ENCODE measurements at places on chromosomes 4 and X.

GRCh38 chr4:7632971-7633370 is 198.2 kb upstream of the PSAPL1 start:
- DNase-seq, result no peak

- peak; percentile 85 for DNase-seq
These were observed 21.2 kb upstream of the SLC25A31 start for GRCh38 chr4:127708985-127709384.

DNA sequence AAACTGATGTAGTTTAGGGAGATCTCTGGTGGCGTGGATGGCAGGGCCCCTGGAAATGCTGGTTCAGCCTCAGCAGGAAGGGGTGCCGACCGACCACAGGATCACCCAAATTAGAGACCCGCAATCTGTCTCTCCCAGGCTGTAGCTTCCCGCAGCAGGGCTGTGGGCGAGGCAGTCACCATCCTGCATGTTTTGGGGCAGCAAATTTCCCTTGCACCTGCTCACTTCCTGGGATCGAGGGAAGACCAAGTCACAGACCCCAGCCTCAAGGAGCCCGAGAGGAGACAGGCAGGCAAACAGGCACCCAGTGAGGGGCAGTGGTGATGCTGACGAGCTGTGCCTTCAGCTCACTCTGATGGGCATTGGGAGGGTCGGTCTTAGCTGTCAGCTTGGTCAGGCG is 21.2 kb upstream of the GPR78 start:
- DNase-seq, result no peak

DNA sequence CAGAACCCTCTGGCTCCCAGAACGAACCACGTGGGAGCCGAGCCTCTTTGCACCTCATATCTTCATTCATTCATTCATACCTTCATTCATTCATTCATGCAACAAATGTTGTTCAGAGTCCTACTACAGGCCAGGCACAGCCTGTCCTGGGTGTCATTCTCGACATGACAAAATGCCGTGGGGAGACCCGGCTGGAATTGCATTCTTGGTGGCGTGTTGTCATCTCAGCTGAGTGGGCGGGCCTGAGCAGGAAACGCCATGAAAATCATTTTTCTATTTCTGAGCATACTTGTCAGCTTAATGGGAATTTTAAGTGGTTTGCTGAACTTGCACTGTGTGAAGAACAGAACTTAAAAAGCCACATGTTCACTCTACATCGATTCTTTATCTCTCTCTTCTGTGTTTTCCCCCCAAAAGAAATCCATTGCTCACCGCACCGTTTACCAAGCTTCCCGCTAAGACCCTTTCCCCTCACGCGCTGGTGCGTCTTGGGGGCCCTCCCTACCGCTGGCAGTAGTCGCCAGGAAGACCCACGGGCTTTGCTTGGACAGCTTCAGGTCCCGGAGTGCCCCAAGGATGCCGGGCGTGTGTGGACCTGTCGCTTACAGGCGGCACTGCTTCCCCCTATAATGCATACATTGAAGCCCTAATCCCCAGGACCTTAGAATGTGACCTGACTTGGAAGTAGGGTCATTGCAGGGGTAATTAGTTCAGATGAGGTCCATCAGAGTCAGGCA is 41.6 kb upstream of the HMX1 start:
- DNase-seq, result no peak

DNA sequence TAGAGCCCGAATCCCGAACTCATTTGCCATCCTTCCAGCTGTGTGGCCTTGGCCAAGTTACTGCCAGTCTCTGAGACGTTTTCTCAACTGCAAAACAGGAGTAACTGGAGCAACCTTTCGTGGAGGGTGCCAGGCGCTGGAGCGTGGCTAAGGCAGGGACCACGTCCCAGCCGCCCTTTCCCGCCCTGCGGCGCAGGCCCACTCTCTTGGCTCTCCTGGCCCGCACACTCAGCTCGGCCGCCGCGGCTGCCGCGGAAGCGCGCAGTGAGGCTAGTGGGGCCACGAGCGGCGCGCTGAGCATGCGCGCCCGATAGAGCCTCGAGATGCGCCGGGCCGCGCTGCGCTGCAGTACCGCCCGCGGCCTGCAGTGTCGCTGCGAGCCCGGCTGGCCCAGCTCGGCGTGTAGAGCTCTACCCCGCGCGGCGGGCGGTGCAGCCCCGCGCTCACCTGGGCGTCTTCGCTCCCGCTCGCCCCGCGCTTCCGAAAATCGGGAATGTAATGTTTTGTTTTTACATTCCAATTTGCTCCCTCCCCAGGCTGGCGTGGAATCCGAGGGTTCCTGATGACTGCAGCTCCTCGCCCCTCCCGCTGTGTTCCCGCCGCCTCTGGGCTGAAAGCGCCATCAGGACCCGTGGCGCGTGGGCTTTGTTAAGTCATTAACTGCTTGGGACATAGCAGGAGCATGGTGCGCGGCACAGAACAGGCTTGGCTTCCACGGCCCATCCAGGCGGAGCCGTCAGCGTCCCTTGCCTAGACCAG is 4.0 kb upstream of the ZNF518B start:
- peak; percentile 54 for DNase-seq

GRCh38 chr4:98006060-98006459 is 137.2 kb downstream of the STPG2 start:
- no peak for DNase-seq

- DNase-seq, result no peak
These were observed 96.5 kb upstream of the DUSP21 start for GRCh38 chrX:44747317-44747716.

- DNase-seq, result no peak
These were observed 68.5 kb downstream of the CYTL1 start for GRCh38 chr4:4950561-4951290.

GRCh38 chr4:141899541-141899940 is 263.2 kb downstream of the IL15 start:
- no peak for DNase-seq

- no peak for DNase-seq
These were observed 99.2 kb upstream of the ARSJ start for GRCh38 chr4:114078636-114079035.

DNA sequence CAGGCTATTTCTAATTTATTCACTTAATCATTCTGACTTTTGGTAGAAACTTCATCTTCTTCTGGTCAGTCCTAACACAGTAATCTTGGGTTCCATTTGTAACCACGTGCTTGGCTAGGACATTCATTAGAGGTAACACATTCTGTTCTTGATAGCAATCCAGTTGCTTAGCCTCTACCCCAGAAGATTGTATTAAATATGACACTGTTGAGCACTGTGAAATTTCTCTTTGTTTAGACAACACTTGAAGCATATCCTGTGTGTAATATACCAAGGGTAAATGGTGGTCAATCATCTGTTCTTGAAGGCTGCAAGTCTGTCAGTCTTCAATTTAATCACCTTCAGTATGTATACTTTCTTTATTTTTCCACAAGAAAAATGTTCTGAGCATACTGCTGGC is 523.0 kb downstream of the ANKRD50 start:
- no peak for DNase-seq

DNA sequence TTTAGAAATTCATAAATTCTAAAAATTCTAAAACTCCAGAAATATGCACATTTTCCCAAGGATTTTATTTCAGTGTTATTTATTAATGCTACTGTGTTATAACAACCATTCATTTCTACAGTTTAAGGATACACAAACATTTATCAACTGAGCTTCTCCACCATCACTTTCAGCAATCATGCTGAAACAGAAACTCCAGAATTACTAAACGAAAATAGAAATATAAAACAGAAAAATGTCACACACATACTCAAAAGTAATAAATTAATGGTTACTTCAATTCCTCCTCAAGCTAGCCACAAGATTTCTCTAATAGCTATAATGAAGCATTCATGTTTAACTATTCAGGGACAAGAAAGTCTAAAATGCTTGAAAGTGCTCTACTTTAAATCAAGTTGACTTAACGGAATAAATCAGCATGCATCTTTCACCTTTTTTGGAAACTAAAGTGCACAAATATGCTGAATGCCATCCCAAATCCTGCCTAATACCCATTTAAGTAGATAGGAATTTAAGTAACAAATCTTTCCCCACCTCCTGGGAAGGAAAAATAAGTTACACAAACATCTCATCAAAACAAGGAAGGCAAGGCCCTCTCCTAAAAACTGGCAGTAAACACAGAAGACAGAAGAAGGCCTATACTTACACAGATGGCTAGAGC is 563 bp downstream of the FAM13A start:
- DNase-seq, result peak; percentile 11

Measured in astrocyte of the spinal cord (primary cell).